Calu3 (cell line): ENCODE measurements at places on chromosomes 16 and 17. TPM values are rescaled to one million over a fixed set of nuclear protein-coding genes. Genes with fewer than 3 reads are reported as not detected.
A peak's percentile ranks its signal among the peaks of the same experiment; 100 is the strongest.

DNA sequence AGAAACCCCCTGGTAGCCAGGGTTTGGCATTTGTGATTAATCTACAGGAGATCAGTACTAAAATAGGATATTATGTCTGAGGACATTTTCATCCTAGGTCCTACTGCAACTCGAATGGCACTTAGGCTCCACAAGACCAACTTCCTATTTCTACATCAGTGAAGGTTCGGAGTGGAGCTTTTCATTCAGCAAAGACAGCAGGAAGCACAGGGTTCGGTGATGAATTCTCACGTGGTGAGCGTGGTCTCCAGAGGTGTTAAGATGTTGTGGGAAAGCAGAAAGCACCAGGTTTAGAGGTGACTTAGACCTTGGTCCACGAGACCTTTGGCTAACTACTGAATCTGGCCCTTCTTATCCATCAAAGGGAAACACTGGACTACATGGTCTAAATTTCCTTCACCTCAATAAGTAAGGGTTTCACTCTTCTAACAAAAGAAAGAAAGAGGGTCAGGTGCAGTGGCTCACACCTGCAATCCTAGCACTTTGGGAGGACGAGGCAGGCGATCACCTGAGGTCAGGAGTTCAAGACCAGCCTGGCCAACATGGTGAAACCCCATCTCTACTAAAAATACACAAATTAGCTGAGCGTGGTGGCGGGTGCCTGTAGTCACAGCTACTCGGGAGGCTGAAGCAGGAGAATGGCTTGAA, 13.9 kb upstream of the HELZ start:
- no peak for DNase-seq

Gene TRPV2
- 0.87 and 1.0 TPM in 2 replicates for total RNA-seq

DNA sequence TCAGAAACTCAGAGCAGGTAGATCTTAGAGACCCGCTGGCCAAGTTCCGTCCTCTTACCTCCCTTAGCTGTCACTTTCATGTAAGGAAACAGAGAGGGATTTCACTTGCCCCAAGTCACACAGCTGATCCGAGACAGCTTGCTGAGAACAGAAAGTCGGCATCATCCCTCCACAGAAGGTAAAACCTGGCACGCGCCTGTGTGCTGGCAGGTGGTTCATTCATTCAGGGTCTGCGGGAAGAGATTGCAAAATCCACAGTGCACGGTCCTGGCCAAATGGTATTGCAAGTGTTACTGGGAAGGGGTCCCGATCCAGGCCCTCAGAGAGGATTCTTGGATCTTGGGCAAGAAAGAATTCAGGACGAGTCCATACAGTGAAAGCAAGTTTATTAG, 139.4 kb upstream of the RPH3AL start:
- no peak for DNase-seq

- peak; percentile 59 for DNase-seq
Measured at GRCh38 chr17:46979147-46979863, at the start of gene RPRML. RPRML (minus strand) TSS chr17:46979253; CDS start chr17:46979007, 246 bp downstream.

DNA sequence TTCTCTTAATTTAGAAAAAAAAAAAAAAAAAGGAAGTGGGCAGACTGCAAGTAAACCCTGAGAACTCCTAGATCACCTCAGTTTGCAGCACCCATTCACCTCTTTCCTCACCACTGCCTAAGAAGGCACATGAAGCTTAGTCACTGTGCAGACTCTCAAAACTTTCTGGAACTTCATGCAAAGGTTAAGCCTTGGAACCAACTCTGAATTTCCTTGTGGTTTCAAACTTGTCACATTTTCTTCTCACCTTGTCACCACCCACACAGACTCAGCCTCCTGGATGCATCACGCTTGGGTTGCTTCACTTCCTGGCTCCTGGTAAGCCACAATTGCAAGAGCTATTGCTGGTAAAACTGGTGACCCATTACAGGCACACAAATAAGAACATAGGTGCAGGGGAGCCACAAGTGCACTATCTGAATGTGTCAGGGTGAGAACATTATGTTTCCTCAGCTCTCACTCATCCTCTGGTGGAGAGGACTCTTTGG, 15.0 kb upstream of the CPD start:
- DNase-seq = peak; percentile 56

DNA sequence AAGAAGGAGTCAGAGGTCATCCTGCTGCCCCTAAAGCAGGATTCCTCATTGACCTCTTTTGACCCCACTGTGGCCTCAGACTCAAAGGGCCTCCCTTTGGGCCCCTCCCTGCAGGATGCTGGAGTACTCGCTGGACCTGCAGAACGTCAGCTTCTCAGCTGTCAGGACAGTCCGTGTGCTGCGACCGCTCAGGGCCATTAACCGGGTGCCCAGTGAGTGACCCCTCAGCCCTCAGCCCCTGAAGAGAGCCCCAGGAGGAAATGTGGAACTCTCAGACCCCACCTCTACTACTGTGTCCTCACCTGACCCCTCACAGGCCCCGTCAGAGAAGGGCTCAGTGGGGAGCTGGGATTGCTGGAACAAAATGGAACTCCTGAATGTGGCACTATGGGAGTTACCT, 9.1 kb downstream of the CACNA1G start:
- DNase-seq = no peak

DNA sequence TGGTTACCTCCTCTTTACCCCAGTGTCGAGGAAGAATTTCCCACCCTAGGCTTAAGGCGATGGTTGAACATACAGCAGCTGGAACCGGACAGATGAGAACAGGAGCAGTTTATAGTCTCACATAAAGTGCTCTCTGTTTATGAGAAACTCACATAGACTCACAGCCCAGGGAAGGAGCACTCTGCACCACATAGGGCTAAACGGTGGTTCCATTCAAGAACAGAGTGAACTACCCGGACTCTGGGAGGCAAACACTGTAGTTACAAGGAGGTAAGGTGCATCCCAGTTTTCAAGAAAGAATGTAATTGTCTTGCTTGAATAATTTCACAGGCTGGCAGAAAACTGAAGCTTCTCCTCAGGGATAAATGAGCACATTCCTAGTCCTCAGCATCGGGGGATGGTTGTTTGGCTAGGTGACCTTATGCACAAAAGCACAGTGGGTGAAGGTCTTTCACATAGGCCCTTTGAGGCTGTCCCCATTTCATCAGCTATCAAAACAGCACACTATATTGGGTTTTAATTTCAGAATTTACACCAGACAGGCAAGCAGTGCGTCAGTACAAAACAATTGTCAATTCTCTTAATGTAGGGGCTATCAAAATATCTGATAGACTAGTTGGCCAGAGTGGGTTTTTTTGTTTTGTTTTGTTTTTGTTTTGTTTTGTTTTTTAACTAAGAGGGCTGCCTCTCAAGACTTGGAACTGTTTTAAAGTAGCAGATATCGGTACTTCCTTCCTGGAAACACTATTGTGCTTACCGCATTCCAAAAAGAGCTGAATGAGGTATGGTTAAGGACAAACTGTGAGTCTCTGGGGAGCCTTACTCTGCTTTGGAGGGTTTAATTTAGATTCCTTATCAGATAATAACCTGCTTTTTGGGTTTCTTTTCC, 918.1 kb upstream of the CDH8 start:
- DNase-seq = no peak

Gene CTRB1
- total RNA-seq = not detected in 2 replicates

- DNase-seq = no peak
Measured at GRCh38 chr17:74838274-74838673, 21.4 kb downstream of the GRIN2C start.

Gene CHD3
- 108 and 116 TPM in 2 replicates for total RNA-seq

GRCh38 chr17:28333083-28333746, 2.1 kb downstream of the IFT20 start:
- DNase-seq = no peak

Gene CHRNE
- total RNA-seq = 0.19 TPM in 1 of 2 replicates, not detected in the other

DNA sequence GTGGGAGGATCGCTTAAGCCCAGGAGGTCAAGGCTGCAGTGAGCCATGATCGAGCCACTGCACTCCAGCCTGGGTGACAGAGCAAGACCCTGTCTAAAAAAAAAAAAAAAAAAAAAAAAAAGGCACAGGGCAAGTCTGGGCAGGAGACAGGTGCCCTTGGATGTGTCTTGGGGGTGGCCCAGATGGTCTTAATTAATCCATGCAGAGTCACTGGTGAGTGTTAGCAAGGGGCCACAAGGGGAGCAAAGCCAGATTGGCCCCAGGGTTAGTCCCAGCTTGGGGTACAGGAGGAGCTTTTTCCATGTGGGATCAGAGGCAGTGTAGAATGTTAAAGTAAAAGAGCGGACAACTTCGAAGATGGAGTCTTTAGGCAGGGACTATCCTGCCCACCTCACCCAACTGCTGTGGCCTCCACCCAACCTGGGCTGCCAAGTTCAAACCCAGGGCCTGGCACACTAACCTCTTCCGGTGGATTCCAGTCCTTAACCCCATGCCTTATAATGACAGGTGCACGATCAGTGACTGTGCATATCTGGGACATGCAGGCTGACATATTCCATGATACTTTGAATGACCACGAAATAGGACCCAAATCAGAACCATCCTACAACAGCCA, 32.2 kb upstream of the MFSD6L start:
- no peak for DNase-seq

- DNase-seq = peak; percentile 10
Measured at GRCh38 chr16:8751481-8752311, 45.7 kb downstream of the TMEM186 start.

DNA sequence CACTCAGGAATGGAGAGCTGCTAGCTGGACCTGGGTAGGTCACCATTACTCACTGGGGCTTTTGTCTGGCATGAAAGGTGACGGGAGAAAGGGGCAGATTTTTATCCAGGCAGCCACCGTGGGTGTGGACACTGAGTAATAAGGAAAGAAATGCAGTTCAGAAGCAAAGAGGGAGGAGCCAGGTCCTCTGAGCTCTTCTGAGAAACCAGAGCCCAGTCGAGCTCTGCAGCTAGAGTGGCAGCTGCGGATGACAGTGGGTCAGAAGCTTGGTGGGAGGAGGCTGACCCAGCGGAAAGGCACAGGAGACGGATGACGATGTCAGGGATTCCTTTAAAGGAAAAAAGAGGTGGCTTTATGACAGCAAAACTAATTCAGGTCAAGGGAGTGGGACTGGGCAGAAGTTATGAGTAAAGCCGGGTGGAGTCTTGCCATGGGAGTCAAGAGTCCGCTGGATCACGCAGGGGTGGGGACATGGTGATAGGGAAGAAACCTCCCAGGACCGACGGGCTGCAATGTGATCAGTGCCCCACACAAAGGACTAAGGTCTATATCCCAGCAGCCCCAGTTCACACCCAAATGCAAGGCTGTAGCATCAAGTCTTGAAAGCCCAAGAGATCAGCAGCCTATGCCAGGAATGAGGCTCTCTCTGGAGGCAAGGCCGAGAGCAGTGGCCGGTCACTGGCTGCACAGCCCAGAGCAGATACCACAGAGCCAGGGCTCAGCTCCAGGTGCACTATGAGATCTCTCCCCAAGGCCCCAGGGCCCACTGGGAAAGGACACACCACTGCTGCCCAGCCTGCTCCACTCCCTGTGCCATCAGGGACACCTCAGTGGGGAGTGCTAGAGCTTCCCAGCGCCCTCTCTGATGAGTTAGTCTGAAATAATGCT, 6.3 kb upstream of the MNT start:
- peak; percentile 77 for DNase-seq

- no peak for DNase-seq
Measured at GRCh38 chr17:47841488-47842291, 617 bp upstream of the SCRN2 start.

DNA sequence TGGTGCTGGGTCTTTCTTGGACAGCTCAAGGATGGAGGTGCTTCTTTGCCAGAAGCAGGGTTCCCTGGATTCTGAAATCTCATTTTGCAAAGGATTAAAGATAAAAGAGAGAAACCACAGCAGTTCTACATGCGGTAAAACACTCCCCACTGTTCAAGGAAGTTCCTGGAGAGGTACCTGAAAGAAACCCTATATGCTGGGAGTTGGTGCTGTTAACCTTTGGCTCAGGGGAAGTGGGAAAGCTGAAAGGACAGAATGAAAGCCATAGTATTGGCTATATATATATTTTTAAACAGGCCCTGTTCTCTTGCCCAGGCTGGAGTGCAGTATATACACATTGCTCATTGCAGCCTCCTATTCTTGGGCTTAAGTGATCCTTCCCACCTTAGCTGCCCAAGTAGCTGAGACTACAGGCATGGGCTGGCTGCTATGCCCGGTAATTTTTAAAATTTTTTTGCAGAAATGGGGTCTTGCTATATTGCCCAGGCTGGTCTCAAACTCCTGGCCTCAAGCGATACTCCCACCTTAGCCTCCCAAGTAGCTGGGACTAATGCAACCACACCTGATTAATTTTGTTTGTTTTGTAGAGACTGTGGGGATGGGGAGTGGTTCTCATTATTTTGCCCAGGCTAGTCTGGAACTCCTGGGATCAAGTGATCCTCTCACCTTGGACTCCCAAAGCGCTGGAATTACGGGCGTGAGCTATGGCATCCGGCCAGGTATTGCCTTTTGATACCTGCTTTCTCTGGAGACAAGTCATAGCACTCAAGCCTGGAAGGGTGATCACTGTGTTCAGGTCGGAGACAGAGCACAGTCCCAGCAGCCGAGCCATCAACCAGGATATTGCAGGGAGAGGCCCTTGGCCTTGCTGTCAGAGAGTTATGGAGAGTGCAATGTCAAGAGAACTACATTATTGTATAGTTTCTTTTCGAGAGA, 55.2 kb downstream of the MSI2 start:
- DNase-seq = no peak

DNA sequence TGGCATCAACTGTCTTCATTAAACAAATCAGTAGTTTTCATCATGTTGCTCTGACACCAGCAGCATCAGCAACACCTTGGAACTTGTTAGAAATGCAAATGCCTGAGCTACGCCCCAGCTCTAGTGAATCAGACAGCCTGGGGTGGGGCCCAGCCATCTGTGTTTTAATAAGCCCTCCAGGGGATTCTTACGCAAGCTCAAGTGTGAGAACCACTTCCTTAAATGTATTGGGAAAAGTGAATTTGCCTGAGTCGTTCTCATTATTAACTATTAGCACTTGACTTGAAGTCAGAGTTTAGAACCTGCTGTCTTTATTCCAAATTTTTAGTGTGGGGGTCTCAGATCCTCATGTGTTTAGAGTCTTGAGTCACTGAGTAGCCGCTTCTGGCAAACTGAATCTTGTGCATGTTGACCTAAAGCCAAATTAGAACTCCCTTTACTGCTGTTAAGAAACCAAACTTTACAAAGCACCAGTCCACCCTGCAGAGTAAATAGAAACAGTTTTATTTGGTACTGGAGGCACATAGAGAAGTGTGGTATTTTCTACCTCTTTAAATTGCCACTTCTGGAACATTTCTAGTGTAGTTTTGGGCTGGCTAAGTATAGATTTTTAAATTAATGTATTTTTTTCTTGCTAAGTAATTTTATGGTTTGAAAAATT, 137.4 kb upstream of the COX10 start:
- DNase-seq = no peak
